Stimulated activated CD4-positive, alpha-beta T cell treated with anti-CD3 and anti-CD28 coated beads, TNF-alpha, amount 100 ng/mL, for 24 hours (primary cell): ENCODE measurements at places on chromosomes 2 and 18.
A peak's percentile ranks its signal among the peaks of the same experiment; 100 is the strongest.

GRCh38 chr2:108835040-108835439 is 48.5 kb downstream of the CCDC138 start:
- no peak for DNase-seq

GRCh38 chr2:3986063-3986462 is 282.7 kb downstream of the DCDC2C start:
- no peak for DNase-seq

- no peak for DNase-seq
These were observed 100.2 kb downstream of the TWIST2 start for GRCh38 chr2:238947920-238948710.

DNA sequence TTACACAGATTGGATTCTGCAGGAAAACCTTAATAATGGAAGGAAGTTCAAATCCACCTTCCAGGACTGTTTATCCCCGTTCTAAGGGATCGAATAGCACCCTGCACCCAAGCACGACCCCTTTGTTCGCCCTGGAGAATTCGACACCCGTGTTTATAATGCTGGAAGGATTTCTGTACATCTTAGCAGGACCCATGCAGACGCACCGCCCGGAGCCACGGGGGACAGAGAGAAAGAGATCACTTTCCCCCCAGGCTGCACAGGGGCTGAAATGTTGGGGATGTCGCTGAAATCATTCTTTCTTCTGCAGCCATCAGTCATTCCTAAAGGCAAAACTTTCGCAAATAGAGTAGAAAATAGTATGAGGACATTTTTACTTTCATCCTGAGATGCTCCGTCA is 238.7 kb upstream of the SALL3 start:
- DNase-seq, result no peak

- no peak for DNase-seq
These were observed 25.4 kb upstream of the DUSP2 start for GRCh38 chr2:96170626-96171025.

DNA sequence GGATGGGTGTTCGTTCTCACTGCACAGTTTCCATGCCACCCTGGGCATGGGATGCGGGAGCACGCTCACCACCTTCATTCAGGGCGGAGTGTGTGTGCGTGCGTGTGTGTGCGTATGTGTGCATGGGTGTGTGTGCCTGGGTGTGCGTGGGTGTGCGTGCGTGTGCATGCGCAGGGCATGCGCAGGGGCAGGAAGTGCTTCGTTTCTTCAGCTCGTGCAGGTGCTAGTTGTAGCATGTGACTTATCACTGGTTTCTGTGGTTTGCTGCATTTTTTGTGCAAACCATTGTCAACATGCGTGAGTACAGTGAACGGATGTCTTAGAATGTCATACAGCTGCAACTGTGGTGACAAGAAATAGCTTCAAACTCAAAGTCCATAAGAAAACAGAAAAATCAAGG is 179.5 kb downstream of the PTGR3 start:
- DNase-seq, result no peak

DNA sequence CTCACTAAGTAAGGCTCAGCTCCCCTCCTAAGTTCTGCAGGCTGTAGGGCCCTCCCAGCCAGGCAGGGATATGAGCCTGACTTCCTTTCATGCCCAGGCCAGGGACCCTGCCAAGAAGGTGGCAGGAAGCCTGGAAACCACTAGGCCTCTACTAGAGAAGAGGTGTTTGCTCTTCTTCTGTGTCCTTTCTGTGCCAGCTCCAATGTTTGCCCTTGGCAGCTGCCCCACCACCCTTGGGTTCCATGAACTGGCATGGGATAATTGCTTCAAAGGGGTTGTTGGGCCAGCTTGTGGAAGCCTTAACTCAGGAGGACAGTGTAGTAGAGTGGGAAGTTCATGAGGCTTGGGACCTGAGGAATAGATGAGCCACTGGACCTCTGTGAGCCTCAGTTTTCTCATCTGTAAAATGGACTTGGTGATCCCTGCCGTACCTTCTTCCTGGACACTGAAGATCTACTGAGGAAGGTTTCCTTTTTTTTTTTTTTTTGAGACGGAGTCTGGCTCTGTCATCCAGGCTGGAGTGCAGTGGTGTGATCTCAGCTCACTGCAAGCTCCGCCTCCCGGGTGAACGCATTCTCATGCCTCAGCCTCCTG is 3.9 kb downstream of the SLC35F6 start:
- DNase-seq, result no peak

DNA sequence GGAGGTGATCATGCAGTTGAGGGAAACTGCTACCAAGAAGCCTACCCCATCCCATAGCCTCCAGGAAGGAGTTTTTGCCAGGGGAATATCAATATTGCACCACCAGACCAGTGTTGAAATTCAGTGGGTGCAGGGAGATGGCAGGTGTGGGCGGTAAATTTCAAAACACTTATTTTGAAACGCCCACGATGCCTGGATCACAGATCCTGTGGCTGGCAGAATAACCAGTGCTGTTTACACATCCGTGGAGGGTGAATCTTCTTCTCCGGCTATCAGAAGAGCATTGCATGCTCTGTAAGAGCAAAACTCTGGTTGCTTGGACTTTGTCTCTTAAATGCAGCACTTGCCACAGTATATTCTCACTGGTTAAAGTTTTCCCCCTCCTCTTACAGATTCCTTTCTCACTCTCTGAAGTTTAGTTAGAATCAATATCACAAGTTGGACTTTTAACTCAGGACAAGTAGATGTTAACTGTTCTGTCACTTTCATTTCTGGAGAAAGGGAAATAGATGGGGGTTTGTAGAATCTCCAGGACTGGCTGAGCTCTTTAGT is 70.5 kb upstream of the ZCCHC2 start:
- DNase-seq, result peak; percentile 3

DNA sequence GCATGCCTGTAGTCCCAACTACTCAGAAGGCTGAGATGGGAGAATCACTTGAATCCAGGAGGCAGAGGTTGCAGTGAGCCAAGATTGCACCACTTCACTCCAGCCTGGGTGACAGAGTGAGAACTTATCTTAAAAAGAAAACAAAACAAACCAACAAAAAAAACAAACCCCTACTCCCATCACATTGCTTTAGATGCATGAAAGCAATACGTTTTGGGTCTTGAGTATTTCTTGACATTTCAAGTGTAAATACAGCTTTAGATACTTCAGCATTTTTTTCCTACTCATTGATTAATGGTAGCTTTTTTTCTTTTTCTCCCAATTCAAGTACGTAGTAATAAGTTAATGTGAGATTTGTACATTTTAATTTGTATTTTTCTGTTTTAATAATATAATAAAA is 20.3 kb downstream of the RASGRP3 start:
- no peak for DNase-seq

DNA sequence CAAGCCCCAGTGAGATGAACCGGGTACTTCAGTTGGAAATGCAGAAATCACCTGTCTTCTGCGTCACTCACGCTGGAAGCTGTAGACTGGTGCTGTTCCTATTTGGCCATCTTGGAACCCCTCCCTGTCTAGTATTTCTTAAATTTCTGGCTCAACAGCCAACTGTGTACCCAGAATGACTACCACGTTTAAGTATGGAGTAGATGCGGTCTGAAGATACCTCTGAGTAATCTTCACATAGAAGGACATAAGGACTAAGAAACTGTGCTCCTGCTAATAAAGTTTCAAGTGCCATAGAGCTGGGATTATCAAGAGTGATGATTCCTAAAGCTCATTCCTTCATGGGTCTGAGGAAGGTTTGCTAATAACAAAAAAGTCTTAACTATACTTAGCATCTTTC is 20.4 kb downstream of the TRAK2 start:
- DNase-seq, result no peak

- no peak for DNase-seq
These were observed 348.8 kb upstream of the GULP1 start for GRCh38 chr2:187942876-187943275.

- DNase-seq, result no peak
These were observed 175.6 kb downstream of the SUCLG1 start for GRCh38 chr2:84283506-84283905.

DNA sequence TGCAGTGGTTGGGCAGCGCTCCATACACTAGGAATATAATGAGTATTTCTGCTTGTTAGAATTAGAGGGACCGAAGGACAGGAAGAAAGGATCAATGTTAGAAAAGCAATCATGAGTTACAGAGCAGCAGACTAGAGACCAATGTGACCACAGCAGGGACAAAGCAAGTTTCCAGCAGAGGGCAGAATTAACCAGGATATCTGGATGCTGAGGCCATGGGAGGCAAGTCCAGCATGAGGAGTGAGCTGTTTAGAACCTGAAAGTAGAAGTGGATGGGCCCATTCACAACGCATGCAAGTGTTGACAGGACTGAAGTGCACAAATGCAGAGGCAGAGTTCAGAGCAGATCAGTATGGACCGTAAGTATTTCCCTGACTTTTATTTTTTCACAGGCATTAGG is 910.4 kb upstream of the GYPC start:
- no peak for DNase-seq

GRCh38 chr18:10475654-10476291 is 21.3 kb downstream of the APCDD1 start:
- DNase-seq, result no peak

- DNase-seq, result no peak
These were observed 22.0 kb downstream of the KCNF1 start for GRCh38 chr2:10933700-10934225.

GRCh38 chr18:48229552-48229981 is 179.6 kb downstream of the ZBTB7C start:
- no peak for DNase-seq

GRCh38 chr2:74005786-74006185 is 21.1 kb downstream of the TET3 start:
- DNase-seq, result no peak
